Fibroblast of skin of scalp (primary cell): ENCODE measurements at places on chromosomes 5 and 9.

- no peak for DNase-seq
Observed at GRCh38 chr9:106146066-106146840, 451.9 kb downstream of the TMEM38B start.

DNA sequence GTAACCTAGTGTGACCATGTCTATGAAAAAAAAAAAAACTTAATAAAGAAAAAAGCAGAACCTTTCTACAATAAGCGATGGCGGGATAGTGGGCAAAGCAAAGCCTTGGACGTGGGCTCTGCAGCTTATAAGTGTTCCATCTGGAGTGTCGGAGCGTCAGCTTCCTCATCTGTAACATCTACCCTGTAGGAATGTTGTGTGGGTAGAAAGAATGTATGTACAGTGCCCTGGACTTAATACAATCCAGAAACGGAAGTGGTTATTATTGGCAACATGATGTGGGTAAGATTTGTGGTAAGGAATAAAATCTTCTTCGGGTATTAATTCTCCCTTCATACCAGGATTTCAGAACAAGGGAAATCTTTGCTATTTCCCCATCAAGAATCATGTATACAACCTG is 66.5 kb downstream of the SEMA5A start:
- DNase-seq: peak; percentile 92

GRCh38 chr5:16812448-16812847 is 123.6 kb downstream of the MYO10 start:
- DNase-seq: no peak

- no peak for DNase-seq
Observed at GRCh38 chr5:172637110-172637580, 3.9 kb upstream of the NEURL1B start.

- no peak for DNase-seq
Observed at GRCh38 chr9:135335691-135336181, 143.8 kb upstream of the PPP1R26 start.

DNA sequence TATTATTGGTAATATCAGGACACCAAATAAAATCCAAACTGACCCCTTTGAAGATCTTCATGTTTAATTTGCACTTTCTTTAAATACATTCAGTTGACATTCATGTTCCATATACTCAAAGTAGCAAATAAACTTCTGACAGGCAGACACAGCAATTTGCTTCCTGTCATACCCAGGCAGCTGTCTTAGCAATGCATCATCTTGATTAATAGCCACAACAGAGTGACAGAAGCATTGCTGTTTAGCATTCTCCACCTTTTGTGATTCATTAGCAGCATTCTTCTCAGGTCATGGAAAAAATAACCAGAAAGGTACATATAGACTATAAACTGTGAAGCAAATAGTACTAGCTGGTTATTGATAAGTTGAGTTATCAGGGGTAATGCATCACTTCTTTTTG is 366.8 kb downstream of the CYLC2 start:
- DNase-seq: no peak

DNA sequence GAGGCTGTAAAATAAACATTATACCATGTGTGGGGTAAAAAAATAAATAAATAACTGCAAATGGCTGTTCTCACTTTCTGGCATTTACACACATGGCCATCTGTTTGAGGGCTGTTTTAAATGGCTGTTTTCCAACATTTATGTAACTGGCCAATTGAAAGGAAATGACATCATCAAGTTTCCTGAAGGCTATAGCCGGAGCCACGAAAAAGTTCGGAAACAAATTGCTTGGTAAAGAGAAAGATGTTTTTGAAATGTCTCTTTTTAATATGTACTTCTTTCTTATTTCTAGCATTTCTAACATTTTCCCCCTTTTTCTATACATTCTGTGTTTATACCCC is 95.4 kb upstream of the DAB2 start:
- peak; percentile 96 for DNase-seq

- no peak for DNase-seq
Observed at GRCh38 chr5:4722886-4723285, 417.2 kb upstream of the ADAMTS16 start.

- DNase-seq: no peak
Observed at GRCh38 chr9:77563174-77563573, 84.9 kb downstream of the GNA14 start.

GRCh38 chr9:116451500-116452115 is 235.5 kb upstream of the TRIM32 start:
- DNase-seq: no peak
